ENCODE measurements at places on chromosomes 4 and X.

GRCh38 chr4:43224559-43224958 is 332.0 kb downstream of the GRXCR1 start:
- DNase-seq: no peak

- no peak for DNase-seq
Observed at GRCh38 chr4:141571362-141571761, 65.0 kb upstream of the IL15 start.

GRCh38 chr4:176753049-176753448 is 39.7 kb downstream of the VEGFC start:
- peak; percentile 42 for DNase-seq

DNA sequence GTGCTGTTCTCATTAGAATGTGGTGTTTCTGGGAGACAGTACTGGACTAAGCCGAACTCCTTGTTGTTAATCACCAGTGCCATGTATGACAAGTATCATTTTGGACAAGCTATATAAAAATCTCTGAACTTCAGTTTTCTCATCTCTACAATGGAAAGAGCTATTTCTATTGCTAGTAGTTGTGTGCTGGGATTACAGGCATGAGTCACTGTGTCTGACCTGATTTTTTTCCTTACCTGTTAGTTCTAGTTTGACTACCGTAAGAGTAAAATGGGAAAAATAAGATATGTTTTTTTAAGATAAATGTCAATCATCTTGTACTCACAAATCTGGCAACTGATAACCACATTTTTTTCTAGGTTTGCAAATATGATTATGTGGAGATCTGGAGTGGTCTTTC is 192.3 kb downstream of the TLL1 start:
- no peak for DNase-seq

DNA sequence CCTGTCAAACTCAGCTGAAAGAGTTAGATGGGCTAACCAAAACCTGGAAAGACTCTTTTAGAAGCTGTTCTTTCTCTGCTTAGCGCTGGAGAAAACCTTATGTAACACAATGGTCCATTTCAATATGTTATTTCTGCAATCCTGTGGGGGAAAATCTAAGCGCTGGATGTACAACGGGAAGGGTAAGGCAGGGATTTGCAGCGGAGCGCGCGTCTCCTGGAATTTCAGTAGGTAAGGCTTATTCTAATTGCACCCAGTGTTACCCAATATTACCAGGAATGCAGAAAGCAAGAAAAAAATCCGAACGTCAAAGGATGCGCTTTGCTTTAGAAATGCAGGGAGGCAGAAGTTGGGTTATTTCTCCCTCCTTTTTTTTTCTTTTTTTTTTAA is 2.0 kb downstream of the HS3ST1 start:
- DNase-seq: no peak

DNA sequence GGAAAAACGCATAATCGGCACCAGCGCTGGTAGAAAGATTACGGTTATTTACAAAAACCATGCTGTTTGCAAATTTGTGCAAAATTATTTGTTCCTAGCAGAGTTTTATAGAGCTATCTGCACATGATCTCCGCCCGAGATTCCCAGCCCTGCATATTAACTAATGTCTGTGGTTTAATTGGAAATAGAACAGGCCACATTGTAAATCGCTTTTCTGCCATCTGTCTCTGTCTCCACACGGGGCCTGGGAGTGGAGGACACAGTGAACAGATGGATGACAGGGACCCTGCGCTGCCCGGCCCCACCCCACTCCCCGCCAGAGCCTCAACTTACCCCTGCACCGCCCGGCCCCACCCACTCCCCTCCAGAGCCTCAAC is 126.9 kb downstream of the FAM53A start:
- DNase-seq: no peak

GRCh38 chrX:67724359-67725110 is 180.7 kb downstream of the AR start:
- DNase-seq: no peak

- no peak for DNase-seq
Observed at GRCh38 chr4:23202712-23203247, 510.0 kb downstream of the GBA3 start.

- no peak for DNase-seq
Observed at GRCh38 chr4:134883831-134884449, 682.4 kb upstream of the PABPC4L start.

- DNase-seq: no peak
Observed at GRCh38 chr4:163662768-163663167, 168.3 kb downstream of the TMA16 start.

- DNase-seq: no peak
Observed at GRCh38 chr4:6031846-6032245, 13.6 kb upstream of the C4orf50 start.

- no peak for DNase-seq
Observed at GRCh38 chr4:42641656-42642055, 15.2 kb downstream of the ATP8A1 start.
